ENCODE measurements at places on chromosomes 1 and 21.

DNA sequence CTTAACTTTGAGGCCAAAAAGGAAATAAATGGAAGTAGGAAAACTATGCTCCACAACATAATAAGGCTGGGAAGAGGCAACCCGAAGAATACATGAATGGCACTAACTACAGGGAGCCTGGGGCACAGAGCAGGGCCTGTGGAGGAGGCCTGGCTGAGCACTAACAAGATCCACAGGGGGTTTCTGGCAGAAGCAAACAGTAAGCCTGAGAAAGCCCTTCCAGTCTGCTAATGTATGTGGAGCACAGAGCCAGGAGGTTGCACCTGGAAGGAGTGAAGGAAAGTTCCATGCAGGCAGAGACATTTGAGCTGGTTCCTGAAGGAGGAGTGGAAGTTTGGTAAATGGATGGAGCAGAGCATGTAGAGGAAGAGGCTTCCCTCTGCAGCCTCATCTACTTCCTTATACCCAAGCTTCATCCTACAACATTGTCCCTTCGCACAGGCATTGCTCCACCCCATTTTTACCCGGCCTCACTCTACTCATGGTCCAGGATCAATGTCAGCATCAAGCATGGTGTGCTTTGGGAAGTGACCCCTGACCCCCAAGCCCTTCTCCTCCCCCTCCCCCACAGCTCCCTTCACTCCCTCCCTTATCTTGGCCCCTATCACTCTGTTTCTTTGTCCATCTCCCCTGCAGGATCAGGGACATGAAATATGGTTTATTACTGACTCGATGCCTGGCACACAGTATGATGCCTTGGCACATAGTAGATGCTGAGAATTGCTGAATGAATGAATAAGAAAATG lies 23.3 kb downstream of the SHISA4 start:
- no peak for DNase-seq

DNA sequence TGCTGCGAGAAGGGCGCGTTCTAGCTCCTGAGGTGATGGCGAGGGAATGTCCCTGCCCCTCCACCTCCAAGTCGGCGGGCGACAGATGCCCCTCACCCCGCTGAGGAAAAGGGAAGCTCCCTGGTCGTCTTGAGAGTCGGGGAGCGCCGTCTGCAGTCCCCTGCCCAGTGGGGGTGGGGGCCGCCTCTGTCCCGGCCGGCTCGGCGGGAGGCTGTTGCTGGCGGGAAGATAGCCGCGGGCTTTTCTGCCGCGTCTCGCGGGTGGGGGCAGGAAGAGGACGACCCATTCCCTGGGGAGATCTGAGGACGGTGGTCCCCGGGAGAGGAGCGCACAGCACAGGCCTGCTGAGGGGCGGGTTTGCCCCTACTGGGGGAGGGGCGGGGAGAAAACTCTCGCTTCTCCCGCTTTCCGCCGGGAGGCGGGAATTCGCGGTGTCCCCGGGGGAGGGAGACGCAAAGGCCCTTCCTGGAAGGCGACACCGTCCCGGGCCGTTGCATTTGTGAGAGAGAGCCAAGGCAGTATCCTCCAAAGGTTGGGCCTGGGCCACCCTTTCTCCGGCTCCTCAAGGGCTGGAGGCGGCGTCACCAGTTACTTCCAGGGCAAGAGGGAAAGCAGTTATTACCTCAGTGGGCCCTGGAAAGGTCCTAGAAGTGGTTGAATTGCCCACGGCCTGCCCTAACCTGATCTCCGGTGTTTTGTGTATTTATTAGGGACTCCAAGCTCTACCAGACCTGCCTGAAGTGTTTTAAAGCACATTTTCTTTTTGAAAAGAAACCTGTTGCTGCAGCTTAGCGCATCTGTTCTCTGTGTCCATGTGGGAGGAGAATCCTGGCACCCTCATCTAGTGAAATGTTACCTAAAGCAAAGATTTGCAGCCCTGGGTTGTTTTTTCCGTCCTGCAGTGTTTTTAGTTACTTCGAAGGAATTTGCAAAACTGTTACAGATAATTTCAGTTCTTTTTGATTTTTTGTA lies 648 bp downstream of the S100PBP start:
- no peak for DNase-seq

DNA sequence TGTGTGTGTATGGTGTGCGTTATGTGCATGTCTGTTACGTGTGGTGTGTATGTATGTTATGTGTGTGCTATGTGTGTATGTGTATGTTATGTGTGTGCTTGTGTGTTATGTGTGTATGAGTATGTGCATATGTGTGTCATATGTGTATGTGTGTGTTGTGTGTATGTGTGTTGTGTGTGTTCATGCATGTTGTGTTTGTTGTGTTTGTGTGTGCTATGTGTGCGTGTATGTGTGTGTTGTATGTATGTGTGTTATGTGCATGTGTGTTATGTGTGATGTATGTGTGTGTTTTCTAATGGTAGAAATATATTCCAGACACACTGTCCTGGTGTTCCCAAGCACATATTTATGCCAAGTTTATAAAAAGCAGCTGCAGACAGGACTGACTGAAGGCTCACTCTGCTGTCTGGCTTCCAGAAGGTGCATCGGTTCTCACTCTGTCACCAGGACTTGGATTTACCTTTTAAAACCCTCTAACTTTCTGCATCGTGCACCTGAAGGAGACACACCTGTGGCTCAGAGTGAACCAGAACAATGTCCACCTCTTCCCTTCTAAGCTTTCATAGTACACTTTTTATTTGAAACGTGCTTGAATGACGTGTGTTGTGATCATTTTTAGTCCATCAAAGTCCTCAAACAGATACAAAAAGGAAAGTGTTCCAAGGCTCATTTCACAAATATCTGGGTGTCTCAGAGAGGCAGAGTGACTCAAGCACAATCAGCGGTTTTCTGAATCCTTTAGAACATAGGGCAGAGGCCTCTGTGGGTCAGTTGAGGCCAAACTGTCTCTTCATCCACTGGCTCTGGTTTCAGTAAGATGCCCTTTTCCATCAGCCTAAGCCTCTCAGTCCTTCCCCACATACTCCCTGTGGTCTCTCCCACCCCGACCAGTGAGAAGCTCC lies 49.9 kb downstream of the TOMM20 start:
- no peak for DNase-seq

DNA sequence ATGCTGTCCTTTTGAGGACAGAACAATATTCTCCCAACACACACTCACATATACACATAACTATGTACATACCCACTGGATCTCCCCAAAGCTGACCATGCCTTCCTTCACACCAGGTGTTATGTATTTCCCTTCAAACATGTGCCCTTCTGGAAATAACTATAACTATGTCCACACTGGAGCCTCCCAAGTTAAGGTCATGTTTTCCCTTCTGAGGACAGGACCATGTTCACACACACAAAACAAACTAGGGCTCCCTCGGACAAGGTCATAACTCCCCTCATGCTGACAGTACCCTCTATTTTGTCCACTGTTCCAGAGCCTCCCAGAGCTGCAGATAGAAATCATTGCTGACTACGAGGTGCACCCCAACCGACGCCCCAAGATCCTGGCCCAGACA lies 7.8 kb downstream of the MMACHC start:
- DNase-seq, result no peak

- DNase-seq, result no peak
Measured at GRCh38 chr21:41948078-41948895, 5.5 kb downstream of the C2CD2 start.

DNA sequence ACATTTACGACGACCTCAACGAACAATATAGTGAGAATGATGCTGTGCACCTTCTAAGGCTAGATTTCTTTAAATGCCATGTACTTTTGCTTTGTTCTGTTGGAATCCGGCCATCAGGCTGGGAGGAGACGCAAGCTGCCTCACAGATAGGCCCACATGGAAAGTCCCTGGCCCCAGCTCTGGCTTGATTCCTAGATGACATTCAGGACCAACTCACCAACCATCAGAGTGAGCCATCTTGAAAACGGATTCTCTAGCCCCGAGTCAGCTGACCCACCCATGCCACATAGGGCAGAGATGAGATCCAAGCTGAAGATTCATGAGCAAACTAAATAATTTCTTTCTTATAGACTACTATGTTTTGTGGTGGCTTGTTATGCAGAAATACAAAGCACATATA lies 164.4 kb downstream of the ZNF281 start:
- no peak for DNase-seq

- no peak for DNase-seq
Measured at GRCh38 chr21:27248814-27249213, 281.9 kb upstream of the ADAMTS5 start.

DNA sequence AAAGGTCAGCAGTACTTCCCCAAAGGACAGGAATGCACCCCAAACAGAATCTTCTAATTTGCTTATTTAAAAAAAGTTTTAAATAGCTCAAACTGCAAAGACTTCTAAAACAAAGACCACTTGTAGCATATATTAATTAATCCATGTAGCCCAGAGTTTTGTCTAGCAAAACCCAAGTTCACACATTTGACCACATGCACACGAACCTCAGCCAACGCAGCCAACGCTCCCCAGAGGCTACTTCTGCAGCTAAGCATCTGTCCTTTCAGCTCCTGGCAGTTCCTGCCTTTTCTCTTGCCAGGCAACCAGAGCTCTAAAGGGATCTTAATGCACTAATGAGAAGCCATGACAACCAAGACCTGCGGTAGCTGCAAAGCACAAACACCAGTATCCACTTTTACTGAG lies 89.6 kb downstream of the RERE start:
- no peak for DNase-seq

DNA sequence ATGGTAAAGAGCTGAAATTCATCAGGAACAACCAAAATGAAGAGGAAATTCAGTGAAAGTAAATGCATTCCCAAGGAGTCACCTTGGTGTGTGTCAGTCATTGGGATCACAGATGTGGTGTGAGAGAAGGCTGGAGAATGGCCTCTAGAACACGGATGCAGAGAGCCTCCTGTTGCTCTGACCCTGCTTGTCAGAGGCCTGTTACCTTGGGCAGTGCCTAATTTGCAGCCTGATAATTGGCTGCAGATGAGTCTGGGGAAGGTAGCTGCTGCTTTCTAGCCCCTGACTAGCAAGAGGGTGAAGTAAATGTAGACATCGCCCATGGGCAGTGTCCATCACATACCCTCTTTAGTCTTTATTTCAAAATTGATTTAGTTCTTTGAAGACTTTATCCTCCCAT lies 3.3 kb downstream of the GCSAML start:
- no peak for DNase-seq

DNA sequence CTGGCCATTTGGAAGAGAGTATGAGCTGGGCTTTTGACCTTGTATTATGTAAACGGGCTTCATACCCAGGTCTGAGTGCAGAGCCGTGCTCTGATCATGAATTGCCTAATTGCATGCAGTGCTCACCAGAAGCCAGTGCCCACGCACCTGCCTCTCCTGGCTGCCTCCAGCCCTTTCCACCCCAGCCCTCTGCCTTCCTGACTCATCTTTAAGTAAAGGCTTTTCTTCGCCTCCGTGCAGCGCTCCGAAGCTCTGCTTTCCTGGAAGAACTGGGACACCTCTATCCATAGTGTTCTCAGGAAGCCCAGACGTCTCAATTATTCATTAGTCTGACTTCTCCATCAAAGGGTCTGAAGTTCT lies 413.7 kb downstream of the PTPRU start:
- DNase-seq, result no peak

DNA sequence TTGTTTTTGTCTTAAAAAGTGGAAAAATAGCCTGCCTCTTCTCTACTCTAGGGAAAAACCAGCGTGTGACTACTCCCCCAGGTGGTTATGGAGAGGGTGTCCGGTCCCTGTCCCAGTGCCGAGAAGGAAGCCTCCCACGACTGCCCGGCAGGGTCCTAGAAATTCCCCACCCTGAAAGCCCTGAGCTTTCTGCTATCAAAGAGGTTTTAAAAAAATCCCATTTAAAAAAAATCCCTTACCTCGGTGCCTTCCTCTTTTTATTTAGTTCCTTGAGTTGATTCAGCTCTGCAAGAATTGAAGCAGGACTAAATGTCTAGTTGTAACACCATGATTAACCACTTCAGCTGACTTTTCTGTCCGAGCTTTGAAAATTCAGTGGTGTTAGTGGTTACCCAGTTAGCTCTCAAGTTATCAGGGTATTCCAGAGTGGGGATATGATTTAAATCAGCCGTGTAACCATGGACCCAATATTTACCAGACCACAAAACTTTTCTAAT lies 35.0 kb upstream of the TDRD10 start:
- DNase-seq, result no peak

DNA sequence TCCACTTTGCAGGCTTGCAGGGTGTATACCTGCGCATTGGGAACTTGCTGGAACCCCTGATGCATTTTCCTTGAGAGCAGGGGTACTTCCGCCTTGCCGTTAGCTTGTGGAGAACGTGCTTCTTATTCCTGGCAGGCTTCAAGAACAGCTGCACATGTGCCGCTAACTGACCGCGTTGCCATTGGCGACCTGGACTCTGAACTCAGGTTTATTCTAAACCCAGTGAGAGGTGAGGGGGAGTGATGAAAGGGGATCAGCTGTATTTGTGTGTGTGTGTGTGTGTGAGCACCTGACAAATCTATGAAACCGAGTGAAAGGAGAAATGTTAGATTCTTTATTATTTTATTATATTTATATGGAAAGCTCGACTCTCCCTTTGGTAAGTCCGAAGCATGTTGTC lies 128.6 kb downstream of the HUNK start:
- DNase-seq, result no peak

GRCh38 chr1:225371366-225372010 lies 56.4 kb downstream of the LBR start:
- peak; percentile 26 for DNase-seq

- no peak for DNase-seq
Measured at GRCh38 chr1:119485201-119485600, 21.8 kb upstream of the HSD3B1 start.

DNA sequence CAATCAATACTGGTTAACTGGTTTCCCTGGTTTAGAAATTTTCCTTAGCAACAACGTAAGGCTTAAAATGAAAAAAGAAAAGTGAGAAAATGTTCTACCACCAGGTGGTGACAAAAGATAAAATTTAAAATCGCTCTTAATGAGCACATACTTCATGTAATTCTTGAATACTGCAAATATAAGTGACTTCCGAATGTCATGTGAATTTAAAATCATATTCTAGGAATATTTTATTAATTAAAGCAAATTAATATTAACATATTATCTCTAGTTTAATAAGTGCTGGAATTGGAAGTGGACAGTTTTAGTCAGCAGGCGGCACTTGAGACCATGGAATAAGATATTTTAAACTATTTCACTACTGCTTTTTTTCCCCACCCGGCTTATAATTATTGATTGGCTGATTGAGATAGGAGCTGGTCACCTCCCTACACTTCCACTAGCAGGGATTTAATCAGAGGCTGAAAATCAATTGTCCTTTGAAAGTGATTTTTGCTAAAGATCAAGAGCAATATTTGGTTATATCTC lies 5.0 kb upstream of the ADAMTS1 start:
- DNase-seq, result no peak

DNA sequence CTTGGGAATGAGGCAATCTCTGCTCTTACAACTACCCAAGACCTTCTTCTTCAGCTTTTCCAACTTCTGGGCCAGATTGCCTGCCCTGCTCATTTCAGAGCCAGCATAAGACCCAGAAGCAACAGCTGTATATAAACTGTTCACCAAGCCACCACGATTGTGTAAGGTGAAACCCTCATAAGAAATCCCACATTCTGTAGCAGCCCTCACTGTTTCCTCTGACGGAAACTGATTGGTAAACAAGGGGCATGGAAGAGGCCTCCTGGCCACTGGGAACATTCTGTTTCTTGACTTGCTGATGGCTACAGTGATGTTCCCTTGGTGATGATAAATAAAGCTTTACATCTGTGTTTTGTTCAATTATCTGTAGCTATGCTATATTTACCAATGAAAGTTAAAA lies 39.7 kb upstream of the EXO1 start:
- no peak for DNase-seq

All from SK-N-MC (cell line).